ENCODE measurements at places on chromosomes 12 and 14.

- peak; percentile 11 for DNase-seq
Measured at GRCh38 chr14:33837943-33838683, 112.8 kb downstream of the EGLN3 start.

GRCh38 chr12:75951399-75952278 lies 79.9 kb downstream of the PHLDA1 start:
- DNase-seq: no peak

- no peak for DNase-seq
Measured at GRCh38 chr12:124390442-124391097, 95.7 kb downstream of the RFLNA start.

GRCh38 chr14:82422230-82422629 lies 888.6 kb upstream of the SEL1L start:
- peak; percentile 94 for DNase-seq

GRCh38 chr14:102125546-102125945 lies 14.2 kb upstream of the WDR20 start:
- DNase-seq: no peak

DNA sequence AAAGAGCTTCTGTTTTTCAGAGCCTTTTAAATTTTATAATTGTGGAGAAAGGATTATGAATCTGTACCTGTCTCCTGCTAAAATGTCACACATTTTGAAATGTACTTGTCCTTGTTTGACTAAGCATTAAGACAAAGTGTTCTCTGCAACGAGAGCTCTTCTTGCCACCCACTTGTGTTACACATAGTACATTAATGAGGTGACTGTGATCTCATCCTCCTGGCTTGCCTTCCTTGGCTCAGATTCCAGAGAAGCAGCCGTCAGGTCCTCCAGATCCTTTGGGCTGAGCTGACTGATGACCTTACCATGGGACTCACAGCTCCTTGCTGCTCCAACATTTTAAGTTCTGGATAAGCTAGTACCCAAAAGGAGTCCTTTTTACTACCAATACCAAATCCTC lies 81.4 kb downstream of the BBS10 start:
- no peak for DNase-seq

- no peak for DNase-seq
Measured at GRCh38 chr14:53380052-53380866, 227.1 kb upstream of the DDHD1 start.

- DNase-seq: no peak
Measured at GRCh38 chr14:76997257-76997970, 31.1 kb downstream of the IRF2BPL start.

DNA sequence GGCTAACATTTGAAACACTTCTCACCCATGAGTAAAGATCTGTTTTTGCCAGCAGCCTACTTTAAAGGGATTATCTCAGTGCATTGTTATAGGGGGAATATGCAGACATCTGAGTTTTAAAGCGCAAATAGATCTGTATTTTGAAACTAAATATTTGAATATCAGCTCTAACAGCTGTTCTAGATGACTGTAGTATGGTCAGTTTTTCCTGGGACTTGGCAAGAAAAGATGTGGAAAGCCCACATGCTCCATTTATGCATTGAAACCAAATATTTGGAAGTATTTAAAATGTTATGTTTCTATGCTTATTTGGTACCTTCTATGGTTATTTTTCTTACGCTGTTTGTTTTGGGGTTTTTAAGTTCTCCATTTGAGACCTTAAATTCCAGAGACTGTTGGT lies 41.7 kb downstream of the RIC8B start:
- no peak for DNase-seq

- no peak for DNase-seq
Measured at GRCh38 chr12:105523164-105524057, 192.9 kb downstream of the C12orf75 start.

- DNase-seq: no peak
Measured at GRCh38 chr12:43891856-43892574, 56.1 kb downstream of the TMEM117 start.

- DNase-seq: no peak
Measured at GRCh38 chr14:21001218-21001617, 2.1 kb downstream of the SLC39A2 start.

- no peak for DNase-seq
Measured at GRCh38 chr14:77100961-77101360, 2.9 kb downstream of the CIPC start.

DNA sequence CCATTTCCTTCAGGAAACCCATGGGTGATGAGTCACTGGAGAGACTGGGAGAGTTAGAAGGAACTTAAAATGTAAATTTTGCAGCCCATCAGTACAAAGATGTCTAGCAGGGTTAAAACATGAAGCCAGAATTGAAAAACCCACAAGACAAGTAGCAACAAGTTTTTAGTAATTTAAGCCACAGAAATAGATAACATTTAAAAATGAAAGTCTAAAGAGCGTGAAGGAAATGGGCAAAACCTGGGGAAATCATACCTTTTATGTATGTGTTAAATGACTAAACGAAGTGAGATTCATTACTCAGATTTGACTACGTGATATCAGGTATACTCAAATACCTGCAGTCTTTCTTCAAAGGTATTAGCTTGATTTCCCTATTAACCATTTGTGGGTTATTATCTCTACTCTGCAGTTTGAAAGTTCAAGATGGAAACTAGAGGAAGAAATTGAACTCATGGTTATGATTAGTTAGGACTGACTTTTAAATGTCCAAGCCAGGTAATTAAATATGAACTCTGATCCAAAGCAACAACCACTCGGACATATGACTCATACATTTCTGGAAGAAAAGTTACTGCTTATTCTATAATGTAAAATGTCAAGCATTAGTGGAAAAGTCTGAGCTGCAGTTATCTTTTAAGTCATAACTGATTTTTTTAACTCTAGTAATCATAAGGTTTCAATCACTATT lies 84.1 kb downstream of the ITPR2 start:
- no peak for DNase-seq

DNA sequence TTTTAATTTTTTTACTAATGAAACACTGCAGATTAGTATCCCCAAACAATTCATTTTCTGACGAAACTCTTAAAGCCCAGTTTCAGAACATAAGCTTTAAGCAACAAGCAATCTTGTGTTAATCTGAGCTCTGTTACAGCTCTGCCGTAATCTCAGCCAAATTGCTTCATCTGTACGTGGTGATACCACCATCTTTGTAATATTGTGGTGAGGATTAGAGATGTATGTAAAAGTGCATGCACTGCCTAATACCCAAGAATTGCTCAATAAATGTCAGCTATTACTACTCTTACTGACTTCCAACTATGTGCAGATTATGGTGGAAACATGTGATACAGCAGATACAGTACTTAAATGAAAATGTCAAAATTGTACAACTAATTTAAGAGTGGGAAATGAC lies 1.8 kb downstream of the AKAP5 start:
- DNase-seq: no peak
